ENCODE measurements at places on chromosomes 7 and 10.

GRCh38 chr7:5381071-5381772 is 42.4 kb downstream of the TNRC18 start:
- DNase-seq: no peak

- DNase-seq: no peak
Observed at GRCh38 chr7:97845622-97846203, 26.5 kb downstream of the ASNS start.

GRCh38 chr10:66951896-66952295 is 26.1 kb downstream of the LRRTM3 start:
- no peak for DNase-seq

GRCh38 chr10:32271617-32272016 is 75.3 kb downstream of the EPC1 start:
- no peak for DNase-seq

All from GM10248 (cell line).